ENCODE measurements at places on chromosomes 12 and 14.

DNA sequence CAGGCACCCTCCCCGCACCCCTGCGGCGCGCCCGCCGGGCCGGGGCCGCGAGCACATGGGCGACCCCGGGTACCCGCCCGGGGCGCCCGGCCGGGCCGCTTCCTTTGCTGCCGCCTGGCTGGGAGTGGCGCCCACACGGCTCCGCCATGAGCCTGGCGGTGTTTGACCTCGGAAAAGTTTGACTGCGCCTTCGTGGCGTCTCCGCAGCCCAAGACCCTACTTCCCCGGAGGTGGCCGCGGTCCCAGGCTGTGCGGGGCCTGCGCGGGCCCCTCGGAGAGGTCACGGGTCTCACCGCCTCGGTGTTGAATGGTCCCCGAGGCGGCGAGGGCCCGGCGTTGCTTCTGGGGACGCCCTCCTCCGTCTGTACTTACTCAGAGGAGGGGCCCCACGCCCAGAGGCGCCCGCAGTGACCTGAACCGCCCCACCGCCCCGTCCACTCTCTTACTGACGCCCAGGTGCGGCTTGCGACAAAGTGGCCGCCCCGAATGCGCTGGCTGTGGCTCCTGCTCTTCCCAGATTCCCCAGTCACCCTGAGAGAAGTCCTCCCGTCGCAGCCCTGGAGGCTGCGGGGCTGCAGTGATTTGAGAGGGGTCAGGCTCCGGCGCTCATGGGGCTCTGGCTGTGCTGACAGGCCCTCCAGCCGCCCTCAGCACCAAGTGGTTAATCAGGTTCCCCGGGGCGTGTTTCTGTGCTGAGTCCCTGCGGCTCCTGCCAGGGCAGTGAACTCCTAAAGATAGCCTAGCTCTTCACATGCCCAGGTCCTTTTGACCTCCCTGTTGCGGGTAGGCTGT lies 5.8 kb downstream of the KMT5A start:
- DNase-seq, result peak; percentile 25

GRCh38 chr14:86505808-86506207 lies 975.9 kb downstream of the FLRT2 start:
- no peak for DNase-seq

DNA sequence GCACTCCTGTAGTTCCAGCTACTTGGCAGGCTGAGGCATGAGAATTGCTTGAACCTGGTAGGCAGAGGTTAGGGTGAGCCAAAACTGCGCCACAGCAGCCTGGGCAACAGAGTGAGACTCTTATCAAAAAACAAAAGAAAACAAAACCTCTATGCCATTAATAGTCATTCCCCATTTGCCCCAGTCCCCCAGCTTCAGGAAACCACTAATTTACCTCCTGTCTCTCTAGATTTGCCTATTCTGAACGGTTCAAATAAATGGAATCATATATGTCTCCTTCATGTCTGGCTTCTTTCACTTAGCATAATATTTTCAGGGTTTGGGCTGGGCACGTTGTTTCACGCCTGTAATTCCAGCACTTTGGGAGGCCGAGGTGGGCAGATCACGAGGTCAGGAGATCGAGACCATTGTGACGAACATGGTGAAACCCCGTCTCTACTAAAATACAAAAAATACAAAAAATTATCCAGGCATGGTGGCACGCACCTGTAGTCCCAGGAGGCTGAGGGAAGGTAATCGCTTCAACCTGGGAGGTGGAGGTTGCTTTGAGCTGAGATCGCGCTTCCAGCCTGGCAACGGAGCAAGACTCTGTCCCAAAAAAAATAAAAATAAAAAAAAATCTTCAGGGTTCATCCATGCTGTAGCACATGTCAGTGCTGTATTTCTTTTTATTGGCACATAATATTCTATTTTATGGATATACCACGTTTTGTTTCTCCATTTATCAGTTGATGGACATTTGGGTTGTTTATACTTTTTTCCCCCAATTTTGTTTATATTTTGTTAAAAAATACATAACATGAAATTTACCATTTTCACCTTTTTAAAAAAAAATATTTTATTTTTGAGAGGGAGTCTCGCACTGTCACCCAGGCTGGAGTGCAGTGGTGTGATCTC lies 31.9 kb downstream of the KNTC1 start:
- no peak for DNase-seq

- DNase-seq, result no peak
Measured at GRCh38 chr14:39025810-39026627, 77.0 kb downstream of the SEC23A start.

DNA sequence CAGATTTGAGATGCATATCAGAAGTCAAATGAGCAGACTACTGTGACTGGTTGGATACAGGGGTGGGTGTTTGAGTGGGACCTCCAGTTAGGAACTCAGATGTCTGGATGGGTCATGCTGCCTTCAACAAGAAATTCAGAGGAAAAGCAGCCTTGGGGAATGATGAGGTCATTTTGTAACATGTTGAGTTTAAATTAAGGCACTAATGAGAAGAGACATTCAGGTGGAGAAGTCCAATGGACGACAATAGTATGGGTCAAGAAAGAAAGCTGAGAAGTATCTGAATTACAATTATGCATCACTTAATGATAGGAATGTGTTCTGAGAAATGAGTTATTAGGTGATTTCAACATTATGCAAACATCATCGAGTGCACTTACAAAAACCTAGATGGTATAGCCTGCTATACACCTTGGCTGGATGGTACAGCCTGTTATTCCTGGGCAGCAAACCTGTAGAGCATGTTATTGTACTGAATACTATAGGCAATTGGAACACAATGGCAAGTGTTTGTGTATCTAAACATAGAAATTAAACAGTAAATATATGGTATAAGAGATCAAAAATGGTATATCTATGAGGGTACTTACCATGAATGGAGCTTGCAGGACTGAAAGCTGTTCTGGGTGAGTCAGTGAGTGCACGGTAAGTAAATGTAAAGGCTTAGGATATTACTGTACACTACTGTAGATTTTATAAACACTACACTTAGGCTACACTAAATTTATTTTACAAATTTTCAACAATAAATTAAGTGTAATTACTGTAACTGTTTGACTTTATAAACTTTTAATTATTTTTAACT lies 414.7 kb downstream of the RAD51B start:
- DNase-seq, result no peak

Data from HFFc6 (cell line).